ENCODE measurements at places on chromosomes 12 and 14. TPM values are rescaled to one million over a fixed set of nuclear protein-coding genes. Genes with fewer than 3 reads are reported as not detected.

The KLHL33 gene
- under 0.01 TPM for total RNA-seq

The PTPRR gene
- total RNA-seq = 18.5 TPM

The ASIC1 gene
- 37.6 TPM for total RNA-seq

The FGF23 gene
- not detected for total RNA-seq

The LALBA gene
- total RNA-seq = not detected

The E2F7 gene
- total RNA-seq = 5.0 TPM

The STAC3 gene
- 0.94 TPM for total RNA-seq

The FAM181A gene
- total RNA-seq = 1.6 TPM

The CLEC14A gene
- total RNA-seq = 4.1 TPM

The PLA2G1B gene
- not detected for total RNA-seq

The CLEC1B gene
- not detected for total RNA-seq

The RTN1 gene
- total RNA-seq = 797 TPM

The TMTC1 gene
- 38.2 TPM for total RNA-seq

The HOXC12 gene
- not detected for total RNA-seq

The ACOT4 gene
- total RNA-seq = 1.6 TPM

The OAS2 gene
- 2.5 TPM for total RNA-seq

The P2RX2 gene
- total RNA-seq = not detected

The FLVCR2 gene
- total RNA-seq = 4.4 TPM

The BDKRB2 gene
- total RNA-seq = 0.31 TPM

The GLIPR1L1 gene
- total RNA-seq = not detected

The PPFIA2 gene
- total RNA-seq = 338 TPM

The KRT72 gene
- not detected for total RNA-seq

The CCDC197 gene
- total RNA-seq = not detected

The DDX55 gene
- 39.1 TPM for total RNA-seq

The C12orf54 gene
- not detected for total RNA-seq

The SIX4 gene
- 0.31 TPM for total RNA-seq

The TRAFD1 gene
- total RNA-seq = 64.5 TPM

The OR4K2 gene
- not detected for total RNA-seq

The IL31 gene
- not detected for total RNA-seq

The PELI2 gene
- 43.8 TPM for total RNA-seq

The KRT82 gene
- total RNA-seq = not detected

The RNU4-1 gene
- under 0.01 TPM for total RNA-seq

The HSPB8 gene
- 1.6 TPM for total RNA-seq
